Stimulated activated CD8-positive, alpha-beta memory T cell treated with anti-CD3 and anti-CD28 coated beads, Interleukin-15, amount 100 ng/mL, for 48 hours (primary cell): ENCODE measurements at places on chromosomes 5 and 9.

GRCh38 chr5:176730815-176731475 is 79.4 kb upstream of the UNC5A start:
- peak; percentile 3 for DNase-seq

DNA sequence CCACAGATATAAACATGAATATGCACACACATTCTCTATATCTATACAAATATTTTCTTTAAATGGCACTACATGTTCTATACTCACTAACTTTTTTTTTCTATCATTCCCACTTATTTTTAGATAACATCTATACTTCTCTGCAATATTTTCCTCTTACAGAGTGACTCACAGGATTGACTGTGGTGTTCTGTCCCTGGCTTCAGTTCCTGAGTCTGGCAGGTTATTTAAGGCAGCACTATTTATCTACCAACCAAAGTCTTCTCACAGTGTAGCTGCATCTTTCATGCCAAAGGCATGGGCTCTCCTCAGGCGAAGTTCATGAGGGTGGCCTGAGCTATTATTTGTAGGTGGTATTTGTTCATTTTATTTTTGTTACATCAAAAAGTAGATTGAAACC is 409.0 kb downstream of the PRR16 start:
- DNase-seq: no peak

DNA sequence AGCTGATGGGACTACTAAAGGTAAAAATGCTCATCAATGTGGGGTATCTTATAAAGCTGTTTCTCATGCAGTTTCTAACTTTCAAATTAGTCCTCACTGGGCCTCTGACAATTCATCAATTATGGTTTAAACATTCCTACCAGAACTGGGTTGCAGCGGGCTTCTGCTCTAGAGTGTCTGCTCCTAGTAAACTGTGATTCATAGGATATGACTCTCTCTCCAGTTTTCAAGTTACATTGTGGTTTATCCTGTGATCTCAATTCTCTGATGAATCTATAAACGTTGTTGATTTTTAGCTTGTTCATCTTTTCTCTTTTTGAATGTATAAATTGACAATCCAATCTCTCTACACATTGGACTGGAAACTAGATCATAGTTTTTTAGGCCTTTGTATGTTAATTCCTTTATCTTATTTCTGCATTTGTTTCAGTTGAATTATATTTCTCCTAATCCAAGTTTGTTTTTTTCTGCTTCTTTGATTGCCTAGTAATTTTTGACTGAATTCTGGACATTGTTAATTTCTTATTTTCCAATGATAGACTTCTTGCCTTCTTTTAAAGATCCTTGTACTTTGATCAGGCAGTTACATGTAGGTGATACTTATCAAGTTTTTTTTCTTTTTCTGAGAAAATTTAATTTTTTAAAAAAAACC is 822.6 kb downstream of the TLE1 start:
- no peak for DNase-seq

DNA sequence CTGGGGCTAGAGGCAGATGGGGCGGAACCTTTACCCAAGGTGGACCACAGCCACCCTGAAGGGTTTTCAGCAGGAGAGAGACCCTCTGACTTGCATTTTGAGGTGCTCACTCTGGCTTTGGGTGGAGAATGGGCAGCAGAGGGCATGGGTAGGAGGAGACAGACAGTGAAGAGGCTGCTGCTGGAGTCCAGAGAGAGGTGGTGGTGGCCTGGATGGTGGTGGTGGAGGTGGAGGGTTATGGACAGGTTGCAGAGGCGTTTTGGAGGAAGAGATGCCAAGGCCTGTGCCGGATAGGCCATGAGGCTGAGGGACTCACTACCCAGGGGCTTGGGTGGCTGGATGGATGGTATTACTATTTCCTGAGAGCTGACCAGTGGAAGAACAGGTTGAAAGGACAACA is 46.1 kb upstream of the CDKN2AIPNL start:
- DNase-seq: no peak

DNA sequence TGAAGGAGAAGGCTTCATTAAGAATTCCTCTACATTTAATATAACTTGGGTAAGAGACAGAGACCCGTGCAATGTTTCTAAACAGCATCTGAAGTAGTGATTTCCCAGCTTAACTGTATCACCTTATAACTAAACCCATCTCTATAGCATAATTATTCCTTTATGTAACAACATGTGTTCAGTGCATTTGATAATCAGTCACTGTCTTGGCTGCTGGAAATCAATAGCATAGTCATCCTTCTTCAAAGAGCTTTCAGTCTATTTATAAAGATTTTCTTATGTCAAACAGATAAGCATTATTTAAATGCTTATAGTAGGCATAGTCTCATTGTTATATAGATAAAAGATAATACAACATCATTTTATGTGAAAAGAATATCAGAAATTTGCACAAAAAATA is 80.1 kb upstream of the TYRP1 start:
- no peak for DNase-seq

GRCh38 chr5:61464512-61464911 is 132.5 kb downstream of the ZSWIM6 start:
- no peak for DNase-seq

DNA sequence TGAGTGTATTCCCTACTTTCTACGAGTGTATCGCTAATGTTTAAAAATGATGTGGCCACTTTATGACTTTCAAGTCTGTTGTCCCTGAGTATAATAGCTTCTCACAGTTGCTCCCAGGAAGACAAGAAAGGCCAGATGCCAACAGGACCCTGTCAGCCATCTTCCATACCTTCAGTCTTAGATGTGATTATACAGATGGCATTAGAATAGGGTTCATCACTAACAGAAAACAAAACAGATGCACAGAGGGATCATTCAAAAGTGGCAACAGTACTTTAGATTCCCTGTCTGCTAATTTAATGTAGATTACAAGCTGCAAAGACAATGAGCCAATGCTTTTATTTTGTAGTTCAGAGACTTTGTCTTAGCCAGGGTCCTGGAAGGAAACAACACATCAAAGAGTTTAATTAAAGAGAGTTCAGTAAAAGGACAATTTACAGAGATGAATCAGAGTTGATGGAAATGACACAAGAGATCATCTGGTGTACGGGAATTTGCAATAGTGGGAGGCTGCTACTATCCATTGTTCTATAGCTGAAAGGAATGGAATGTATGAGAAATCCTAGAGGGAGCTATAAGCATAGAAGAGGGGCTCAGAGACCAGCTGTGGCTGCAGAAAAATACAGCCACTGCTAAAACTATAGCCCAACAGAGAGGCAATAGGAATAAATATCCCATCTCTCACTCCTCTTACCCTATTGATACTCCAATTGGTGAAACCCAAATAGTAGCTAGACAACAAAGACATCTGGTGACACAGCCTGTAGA is 393.7 kb upstream of the SMC2 start:
- no peak for DNase-seq

- DNase-seq: no peak
These were observed 83.2 kb upstream of the PAPPA start for GRCh38 chr9:116070256-116070914.

- DNase-seq: no peak
These were observed 86.6 kb downstream of the MACROH2A1 start for GRCh38 chr5:135312255-135312935.

DNA sequence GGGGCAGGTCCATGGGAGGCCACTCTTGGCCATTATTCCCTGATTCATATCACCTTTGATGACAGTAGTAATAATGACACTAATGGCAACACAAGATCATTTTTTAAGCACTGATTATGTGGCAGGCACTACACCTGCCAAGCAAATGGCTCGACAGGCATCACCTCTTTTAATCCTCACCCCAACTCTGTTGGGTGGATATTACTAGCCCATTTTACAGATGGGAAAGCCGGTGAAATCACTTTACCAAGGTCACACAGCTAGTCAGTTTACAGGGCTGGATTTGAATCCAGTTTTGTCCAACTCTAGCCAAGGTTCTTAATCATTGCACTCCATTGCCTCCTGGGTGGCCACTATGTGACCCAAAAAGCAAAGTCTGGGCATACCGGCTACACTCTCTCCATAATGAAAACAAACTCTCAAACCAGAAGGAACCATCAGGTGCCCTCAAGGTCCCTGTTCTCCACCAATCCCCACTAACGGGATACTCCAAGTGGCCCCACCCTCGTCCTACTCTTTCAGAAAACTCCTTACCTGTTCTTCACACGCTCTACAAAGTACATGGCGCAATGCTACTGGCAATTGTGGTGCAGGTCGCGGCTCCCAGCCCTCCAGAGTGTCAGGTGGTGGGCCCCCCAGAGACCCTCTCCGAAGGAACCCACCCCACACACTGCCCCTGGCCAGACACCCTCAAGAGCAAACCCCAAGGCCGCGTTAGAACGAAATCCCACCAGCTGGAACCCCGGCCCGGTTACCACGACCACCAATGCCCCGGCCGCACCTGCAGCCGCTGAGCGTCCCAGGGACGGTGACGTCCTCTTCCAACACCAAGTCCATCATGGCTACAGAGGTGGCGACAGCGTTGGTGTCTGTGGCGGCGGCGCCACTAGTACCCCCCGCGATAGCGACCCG is 572 bp downstream of the CDK5RAP2 start:
- DNase-seq: no peak

DNA sequence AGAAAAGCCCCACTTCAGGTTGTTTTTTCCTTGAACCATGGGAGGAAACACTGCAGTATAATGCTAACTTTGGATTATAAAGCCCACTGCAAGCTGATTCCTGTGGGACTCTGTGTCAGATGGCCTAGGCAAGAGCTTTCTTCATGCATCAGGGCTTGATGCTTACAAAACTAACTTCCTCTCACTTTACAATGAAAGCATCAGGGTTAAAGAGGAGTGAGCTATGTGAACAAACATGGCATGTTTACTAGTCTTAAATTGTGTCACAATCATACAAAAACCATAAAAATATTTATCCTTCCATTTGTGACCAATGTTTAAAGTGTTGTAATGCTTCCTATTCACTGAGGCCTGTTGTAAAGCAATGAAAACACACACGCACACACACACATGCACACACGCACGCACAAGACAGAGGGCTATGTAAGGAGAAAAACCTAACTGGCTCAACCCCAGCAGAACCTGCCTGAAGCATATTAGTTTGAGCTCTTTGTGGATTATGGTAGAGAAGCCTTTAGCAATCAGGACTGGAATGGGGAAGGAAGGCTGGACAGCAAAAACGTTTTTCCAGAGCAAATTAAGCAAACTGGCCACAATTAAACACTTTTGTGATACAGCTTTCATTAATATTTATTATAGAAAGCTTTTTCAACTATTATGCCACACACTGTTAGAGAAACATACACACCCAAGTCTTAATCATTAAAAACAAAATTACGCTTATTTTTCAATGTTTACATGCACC is 122.2 kb downstream of the AUH start:
- no peak for DNase-seq

- no peak for DNase-seq
These were observed 49.9 kb upstream of the PPP2CA start for GRCh38 chr5:134275822-134276221.

DNA sequence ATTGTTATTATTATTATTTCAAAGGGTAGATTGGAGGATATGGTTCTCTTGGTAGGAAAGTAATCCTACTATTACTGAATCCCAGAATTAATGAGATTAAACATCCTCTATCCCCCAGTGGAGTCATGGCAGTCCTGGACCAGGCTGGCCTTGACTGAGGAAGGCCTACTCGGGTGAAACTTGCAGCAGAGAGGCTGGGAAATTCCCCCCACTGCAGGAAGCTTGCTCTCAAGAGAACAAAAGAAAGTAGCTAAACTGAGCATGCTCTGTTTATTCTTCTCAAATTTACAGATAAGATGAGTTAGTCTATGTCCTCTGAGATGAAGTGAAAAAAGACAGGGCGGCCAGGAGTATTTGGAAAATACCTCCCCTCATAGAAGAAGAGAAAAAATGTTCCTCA is 233.9 kb upstream of the RPS23 start:
- no peak for DNase-seq

- DNase-seq: no peak
These were observed 13.0 kb downstream of the RXRA start for GRCh38 chr9:134339183-134339806.

DNA sequence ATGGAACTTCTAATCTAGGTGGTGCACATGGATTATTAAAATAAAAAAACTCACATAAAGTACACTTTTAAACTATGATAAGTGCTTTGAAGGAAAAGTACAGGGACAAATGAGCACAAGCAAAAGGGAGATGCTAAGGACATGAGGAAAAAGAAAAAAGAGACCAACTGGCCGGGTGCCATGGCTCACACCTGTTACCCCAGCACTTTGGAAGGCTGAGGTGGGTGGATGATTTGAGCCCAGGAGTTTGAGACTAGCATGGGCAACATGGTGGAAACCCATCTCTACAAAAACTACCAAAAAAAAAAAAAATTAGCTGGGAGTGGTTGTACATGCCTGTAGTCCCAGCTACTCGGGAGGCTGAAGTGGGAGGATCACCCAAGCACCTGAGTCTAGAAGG is 67.1 kb downstream of the SH3TC2 start:
- no peak for DNase-seq

GRCh38 chr5:127586811-127587210 is 62.1 kb upstream of the CTXN3 start:
- DNase-seq: no peak

DNA sequence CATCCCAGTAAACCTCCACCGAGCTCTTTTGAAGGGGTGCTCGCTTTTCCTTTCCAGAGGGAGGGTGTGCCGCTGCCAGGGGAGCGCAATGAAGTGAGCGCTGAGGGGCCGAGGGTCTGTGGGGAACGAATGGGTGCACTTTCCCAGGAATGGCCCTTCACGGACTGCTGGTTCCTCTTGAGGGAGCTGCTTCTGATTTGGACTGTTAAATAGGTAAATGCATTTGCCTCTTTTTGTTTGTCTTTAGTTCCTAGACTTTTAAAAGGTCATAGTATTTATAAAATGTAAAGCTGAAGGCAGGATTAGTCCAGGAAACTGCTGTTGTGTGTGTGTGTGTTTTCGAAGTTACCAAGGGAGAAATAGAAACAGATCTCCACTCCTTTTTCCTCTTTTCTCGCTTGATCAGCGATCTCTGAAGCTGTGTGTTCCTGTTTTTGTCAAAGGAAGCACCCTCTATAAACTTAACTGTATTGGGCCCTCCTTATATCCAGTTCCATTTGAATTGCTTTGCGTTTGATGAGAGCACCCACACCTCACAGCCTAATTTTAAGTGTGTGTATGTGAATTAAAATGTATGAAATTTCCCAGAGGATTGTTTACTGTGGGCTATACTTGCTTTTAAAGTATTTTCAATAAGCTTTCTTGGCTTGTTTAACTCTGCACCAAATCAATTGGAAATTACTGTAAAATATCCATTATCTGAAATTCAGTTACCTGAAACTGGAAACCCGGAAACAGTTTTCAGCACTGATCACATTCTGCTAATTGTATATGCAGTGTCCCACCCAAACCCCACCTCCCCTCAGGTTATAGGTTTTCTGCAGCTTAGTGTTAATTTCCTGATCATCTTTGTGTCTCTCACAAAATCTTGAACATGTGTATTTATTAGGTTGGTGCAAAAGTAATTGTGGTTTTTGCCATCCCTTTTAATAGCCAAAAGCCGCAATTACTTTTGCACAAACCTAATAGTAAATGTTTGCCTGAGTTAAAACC is 966 bp downstream of the SNX2 start:
- DNase-seq: no peak

GRCh38 chr5:103264508-103264907 is 5.9 kb downstream of the MACIR start:
- DNase-seq: no peak

GRCh38 chr5:74034733-74035132 is 408.7 kb downstream of the ARHGEF28 start:
- DNase-seq: no peak

GRCh38 chr5:72020161-72020983 is 86.9 kb upstream of the MAP1B start:
- DNase-seq: no peak
